ENCODE measurements at places on chromosomes 16 and 17.
A peak's percentile ranks its signal among the peaks of the same experiment; 100 is the strongest.

DNA sequence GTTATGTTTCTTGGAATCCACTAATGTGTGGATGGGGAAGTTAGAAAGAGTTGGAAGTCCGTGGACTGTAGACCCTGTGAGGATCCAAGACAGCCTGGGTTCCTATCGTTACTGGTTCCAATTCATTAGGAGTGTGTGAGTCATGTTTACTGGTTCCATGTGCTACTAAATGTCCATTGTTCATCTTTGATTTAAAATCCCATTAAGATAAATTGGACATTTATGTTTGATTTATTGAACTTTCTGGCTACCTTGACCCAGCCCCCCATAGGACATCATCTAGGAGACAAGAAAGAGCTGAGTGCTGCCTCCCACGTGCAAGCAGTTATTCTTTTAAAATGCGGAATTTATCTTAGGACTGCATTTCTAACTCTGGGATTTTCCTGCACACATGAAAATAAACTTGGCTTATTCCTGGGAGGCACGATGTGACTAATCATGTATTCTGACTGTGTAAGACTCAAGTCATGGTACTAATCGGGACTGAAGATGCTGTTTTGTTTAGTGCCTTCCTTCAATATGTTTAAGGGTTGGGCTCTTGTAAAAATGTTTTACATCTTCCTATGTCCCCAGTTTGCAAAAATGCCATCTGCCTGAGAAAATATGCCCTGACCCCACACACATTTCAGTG lies 53.4 kb downstream of the RGS9 start:
- DNase-seq: no peak

DNA sequence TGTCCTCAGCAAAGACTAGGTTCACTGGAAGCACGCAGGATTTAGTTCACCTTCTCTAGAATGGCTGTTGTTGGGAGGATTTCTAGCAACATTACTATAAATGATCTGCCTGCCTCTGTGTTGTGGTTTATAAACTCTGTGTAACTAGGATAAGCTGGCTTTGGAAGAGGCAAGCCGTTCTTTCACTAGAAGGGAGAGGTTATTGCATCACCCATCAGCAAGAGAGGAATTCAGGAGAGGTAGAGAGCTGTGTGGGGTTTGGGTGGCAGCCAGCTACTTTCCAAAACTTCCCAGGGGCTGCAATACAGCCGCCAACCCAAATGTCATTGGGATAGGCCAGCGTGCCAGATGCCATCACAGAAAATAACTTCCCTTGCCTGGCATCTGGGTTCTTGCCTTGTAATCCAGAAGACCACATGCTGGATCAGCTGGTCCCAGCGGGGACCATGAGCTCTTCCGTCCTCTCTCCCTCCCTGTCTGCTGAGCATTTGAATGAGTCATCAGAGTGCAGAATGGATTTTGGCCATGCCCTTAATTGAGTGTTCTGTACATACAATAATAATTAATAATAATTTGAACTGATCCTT lies 95.7 kb upstream of the RBFOX1 start:
- DNase-seq: no peak

- peak; percentile 40 for DNase-seq
These were observed 225.0 kb downstream of the C16orf78 start for GRCh38 chr16:49598383-49599170.

DNA sequence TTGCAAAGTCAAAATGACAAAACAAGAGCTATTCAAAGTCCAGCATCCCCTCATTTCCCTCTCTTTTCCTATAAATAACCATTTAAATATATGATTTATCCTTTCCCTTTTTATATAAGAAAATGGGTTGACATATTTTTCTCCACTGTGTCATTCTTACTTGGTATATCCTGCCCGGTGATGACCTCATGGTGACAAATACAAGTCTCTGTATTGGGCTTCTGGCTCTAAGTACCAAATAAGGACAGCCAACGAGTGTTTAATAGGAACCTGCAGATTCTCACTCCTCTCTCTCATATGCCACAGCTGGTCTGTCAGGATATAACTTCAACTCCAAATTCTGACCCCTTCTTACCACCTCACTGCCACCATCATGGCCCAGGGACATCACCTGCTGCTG lies 25.5 kb upstream of the CBLN1 start:
- no peak for DNase-seq

DNA sequence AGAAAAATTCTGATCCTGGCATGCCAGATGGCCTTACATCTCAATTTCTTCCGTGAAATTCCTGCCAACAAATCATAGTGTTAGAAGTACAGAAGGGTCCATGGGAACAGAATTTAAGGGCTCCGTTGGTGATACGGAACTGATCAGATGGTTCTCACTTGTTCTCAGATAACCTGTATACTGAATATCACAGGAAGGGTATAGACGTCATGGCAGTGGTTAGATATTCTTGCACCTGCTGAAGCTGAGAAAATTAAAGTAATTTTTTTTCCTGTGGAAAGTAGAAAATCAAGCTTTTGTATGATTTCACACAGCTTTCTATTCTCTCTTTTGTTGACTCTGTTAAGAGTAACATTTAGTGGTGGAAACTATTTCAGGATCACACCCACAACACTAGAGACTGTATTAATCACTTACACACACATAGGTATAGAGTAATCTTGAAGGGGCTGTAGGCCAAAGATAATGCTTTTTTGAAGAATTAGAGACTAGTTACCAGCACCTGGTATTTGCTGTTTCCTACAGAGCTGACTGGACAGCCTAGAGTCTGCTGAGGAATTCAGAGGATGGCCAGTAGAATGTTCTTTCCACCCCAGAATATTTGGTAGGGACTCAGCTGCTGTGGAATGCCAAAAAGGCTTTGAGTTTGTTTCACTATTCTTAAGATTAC lies 7.5 kb downstream of the TENT4B start:
- DNase-seq: no peak

DNA sequence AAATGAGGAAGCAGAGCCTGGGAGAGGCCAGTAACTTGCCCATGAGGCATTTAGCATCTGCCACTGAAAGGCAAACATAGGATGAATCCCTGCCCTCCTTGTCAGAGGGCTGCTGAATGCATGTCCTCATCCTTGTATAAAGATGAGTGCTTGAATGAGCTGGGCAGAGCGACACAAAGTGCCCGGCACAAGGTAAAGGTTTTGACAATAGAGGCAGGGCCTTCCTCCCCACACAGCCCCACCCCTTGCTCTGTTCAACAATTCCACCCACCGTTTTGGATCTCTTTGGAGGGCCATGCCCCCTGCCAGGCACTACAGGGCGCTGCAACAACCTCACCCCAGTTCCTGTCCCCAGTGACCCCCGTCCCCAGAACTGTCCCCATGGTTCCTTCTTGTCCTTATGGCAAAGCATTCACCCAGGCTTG lies 1.4 kb upstream of the KRT19 start:
- no peak for DNase-seq

DNA sequence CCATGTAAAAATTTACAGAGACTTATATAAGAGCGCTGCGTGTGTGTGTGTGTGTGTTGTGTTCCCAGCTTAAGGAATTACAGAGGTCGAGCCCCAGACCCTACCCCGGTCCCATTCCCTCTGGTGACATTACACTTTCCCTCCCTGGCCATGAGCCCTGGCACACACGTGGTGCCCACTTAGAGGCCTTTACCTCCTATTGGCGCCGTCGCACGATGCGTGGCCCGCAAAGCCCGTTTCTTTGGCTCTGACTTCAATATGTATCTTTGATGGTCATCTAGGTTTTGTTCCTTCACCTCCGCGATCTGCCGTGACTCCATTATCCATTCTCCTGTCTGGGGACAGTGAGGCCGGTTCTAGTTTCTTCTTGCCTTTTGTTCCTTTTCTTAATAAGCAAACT lies 96.9 kb upstream of the CHMP6 start:
- DNase-seq: no peak

GRCh38 chr16:83626676-83627075 lies 181.1 kb upstream of the HSBP1 start:
- DNase-seq: no peak

DNA sequence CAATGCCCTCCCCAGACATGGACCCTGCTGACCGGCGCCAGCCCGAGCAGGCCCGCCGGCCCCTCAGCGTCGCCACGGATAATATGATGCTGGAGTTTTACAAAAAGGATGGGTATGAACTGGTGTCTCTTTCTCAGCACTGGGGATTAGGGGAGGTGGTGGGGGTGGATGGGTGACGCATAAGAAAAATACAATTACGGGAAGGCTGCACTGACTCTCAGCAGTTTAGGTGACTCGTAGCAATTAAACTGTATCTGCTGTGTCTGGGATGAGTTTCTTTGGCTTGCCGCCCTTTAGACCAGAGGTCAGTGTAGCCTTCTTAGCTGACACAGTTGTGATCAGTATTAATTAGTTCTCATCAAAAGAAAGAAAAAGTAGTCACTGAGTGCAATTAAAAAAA lies 59.0 kb downstream of the ELAC2 start:
- no peak for DNase-seq

DNA sequence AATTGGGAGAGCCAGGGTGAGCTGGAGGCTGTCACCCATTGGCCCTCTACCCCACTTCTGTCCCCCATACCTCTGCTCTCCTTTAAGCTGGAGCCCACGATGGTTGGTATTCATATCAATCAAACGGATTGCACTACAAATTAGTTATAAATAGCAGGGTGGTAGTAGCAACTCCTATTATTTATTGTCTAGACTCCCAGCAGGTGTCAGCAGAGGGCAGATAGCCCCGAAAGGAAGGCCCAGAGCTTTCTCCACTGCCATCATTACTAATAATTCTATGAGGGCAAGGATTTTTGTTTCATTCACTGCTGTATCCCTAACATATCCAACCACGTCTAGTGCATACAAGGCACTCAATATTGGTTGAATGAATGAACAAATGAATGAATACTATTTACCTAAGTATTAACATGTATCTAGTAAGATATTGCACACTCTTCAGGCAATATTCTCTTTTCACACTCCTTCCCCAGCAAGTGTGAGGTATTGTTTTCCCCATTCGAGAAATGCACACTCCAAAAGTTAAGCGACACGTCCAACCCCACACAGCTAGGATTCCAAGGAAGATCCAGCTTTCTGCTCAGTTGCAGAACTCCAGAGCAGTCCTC lies 6.3 kb downstream of the C17orf50 start:
- no peak for DNase-seq

- peak; percentile 67 for DNase-seq
These were observed 122.3 kb downstream of the CDK5R1 start for GRCh38 chr17:32609085-32609484.

- no peak for DNase-seq
These were observed 40.2 kb downstream of the MED13 start for GRCh38 chr17:62024866-62025265.

DNA sequence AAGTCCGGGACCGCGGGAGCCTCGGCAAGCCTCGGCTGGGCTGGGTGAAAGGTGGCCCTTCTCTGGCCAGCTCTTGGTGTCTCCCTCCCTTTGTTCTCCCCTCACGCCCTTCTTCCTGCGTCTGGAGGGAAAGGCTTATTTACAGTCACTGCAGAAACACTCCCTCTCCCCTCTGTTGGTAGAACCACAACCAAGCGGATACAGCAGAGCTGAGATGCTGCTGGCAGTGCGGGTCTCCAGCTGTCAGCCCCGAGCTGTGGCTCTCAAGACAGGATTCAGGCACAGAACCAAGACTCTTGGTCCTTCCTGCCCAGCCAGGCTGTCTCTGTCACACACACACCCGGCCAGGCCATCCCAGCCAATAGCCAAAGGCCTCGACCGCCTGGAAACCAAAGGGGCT lies 133.3 kb downstream of the ENGASE start:
- no peak for DNase-seq

DNA sequence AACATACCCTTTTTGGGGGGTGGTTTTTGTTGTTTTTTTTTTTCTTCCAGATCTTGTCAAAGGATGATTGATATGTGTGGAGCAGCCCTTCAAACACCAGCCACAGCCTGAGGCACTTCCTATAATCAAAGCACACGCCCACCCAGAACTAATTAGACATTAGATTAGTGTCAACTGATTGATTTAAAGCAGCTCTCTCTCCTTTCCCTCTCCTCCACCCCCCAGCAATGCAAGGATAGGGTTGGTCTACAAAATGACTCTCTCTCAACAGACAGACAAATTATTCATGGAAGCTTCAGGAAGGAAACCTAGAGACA lies 250.3 kb upstream of the SOX9 start:
- DNase-seq: no peak

DNA sequence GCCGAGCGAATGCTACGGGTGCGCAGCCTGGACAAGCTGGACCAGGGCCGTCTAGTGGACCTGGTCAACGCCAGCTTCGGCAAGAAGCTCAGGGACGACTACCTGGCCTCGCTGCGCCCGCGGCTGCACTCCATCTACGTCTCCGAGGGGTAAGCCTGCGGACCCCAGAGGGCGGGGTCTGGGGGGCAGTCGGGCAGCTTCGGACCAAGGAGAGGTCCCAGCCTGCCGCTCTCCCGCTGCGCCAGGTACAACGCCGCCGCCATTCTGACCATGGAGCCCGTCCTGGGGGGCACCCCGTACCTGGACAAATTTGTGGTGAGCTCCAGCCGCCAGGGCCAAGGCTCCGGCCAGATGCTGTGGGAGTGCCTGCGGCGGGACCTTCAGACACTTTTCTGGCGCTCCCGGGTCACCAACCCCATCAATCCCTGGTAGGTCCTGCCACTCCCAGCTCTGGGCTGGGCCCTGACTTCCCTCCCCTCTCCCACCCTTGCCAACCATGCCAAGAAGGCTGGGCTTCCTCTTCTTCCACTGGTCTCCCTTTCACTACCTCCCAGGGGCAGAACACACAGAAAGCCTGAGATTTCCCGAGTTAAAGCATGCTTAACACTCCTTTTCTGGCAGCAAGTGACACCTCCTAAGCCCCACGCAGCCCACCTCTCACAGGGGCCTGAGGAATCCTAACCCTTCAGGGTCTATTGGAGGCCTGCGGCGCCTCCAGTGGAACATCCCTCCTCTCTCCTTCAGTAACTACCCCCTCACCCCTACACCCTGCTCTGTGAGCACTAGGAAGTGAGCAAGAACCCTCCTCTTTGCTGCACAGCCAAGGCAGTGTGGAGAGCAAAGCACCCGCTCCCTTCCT lies 3.2 kb downstream of the NAGS start:
- no peak for DNase-seq

DNA sequence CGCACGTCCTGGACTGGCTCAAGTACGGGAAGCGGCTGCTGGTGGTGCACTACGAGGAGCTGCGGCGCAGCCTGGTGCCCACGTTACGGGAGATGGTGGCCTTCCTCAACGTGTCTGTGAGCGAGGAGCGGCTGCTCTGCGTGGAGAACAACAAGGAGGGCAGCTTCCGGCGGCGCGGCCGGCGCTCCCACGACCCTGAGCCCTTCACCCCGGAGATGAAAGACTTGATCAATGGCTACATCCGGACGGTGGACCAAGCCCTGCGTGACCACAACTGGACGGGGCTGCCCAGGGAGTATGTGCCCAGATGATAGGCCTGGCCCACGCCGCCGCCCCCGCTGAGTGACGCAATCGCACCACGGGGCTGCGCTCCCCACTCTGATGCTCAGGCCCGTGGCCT lies 50.2 kb downstream of the WSCD1 start:
- DNase-seq: no peak

Data from ascending aorta (tissue), 2 donors.